ENCODE measurements at places on chromosomes 7 and 10.

GRCh38 chr10:112184052-112184371, 447 bp upstream of the GPAM start:
- DNase-seq = no peak

- no peak for DNase-seq
These were observed 82.4 kb downstream of the HIF1AN start for GRCh38 chr10:100618091-100618615.

DNA sequence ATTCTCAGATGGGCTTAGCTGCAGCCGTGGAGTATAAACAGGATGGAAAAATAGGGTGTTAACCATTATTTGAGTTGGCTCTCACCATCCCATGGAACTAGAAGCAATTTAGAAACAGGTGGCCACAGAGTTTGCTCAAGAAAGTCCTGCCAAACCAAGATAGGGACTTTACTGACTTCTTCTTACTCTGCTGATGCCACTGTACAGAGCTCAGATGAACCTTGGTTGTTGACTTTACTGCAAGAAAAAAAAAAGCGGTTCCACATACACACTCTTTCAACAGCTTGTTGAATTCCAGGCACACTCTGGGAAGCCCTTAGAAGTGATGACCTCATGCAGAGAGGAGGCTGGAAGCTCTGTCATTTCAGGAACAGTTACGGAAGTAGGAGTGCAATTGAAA, 753.4 kb downstream of the NRG3 start:
- no peak for DNase-seq

DNA sequence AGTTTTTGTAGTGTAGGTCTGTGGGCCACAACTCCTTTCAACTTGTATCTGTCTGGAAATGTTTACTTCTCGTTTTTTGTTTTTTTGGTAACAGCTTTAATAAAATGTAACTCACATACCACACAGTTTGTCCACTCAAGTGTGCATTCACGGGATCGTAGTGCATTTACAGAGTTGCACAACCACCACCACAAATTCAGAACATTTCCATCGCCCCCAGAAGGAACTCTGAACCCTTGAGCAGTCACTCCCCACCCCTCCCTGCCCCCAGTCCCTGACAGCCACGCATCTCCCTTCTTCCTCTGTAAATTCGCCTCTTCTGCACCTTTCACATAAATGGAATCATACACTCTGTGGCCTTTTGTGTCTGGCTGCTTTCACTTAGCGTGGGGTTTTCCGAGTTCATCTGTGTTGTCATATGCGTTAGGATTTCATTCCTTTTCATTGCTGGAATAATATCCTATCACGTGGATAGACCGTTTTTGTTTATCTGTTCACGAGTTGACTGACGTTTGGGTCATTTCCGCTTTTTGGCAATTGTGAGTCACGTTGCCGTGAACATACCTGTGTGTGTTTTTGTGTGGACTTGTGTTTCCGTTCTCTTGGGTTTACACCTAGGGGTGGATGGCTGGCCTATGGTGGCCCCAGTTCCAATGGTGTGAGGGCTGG, 10.3 kb downstream of the JAKMIP3 start:
- DNase-seq = no peak

- no peak for DNase-seq
These were observed 297.2 kb downstream of the RPS24 start for GRCh38 chr10:78330884-78331283.

DNA sequence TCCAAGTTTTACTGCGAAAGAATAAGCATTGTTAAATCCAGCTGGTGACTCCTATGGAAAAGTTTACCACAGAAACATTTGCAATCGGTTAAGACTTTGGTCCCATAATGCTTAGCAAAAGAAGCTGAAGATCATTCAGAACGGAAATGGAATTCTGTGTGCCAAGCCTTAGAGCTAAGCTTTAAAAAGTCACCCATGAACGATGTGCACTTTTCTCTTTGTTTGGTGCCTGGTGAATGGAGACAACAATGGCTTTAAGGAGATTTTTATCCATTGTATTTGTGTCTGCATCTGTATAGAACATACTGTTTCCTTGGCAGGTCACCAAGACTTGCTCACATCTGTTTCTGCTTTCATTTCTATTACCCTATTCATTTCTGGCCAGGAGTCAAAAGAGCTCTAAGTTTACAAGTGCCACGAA, 26.3 kb upstream of the COL1A2 start:
- DNase-seq = no peak

DNA sequence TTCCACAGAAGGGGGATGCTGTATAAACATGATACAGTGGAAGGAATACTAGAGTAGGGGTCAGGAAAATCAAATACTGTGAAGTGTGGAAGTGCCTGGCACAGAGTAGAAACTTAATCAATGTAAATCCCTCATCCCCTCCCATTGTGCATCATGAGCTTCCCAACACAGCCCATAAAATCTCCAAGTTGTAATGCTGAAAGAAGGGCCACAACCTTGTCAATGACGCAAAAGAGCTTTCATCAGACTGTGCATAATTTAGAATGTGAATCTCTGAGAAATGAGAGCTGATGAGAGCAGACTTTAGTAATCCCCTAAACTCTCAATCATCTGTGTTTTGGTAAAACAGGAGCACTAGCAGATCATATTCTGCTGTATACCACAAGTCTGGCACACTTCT, 105.2 kb upstream of the IMMP2L start:
- no peak for DNase-seq

DNA sequence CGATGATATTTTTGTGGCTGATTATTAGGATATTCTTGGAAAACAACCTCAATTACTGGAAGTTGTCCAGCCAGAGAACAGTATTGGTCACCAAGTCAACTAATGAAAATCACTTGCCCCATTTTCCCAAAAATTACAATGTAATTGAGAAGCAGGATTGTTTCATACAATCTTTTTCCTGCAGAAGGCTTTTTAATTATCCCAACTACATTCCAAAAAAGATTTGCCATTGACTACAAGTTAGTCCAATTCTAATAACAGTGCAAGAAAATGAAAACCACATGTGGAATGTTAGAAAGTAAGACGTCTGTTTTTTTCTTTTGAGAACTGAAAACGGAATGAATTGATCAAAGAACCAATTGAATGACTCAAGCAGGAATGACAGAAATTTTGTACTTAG, 1195.8 kb downstream of the SORCS1 start:
- no peak for DNase-seq

DNA sequence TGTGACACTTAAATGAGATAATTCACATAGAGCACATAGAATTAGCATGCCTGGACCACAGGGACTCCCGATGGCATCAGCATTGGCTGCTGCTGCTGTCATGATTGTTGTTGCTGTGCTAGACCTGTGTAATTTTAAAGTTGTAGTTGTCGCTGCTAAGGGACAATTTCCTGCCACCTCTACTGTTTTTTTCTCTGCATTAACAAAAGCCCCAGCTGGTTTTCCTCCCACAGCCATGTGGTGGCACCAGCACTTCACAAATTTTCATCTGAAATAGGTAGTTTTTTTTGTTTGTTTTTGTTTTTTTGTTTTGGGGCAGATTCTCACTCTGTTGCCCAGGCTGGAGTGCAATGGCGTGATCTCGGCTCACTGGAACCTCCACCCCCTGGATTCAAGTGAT, 25.4 kb upstream of the PRXL2A start:
- peak; percentile 43 for DNase-seq

All from KBM-7 (cell line).